Left lung (tissue), 14 donors: ENCODE measurements at places on chromosomes 6 and 20.
A peak's percentile ranks its signal among the peaks of the same experiment; 100 is the strongest.

GRCh38 chr6:95417856-95418255 lies 159.5 kb upstream of the MANEA start:
- no peak for DNase-seq

DNA sequence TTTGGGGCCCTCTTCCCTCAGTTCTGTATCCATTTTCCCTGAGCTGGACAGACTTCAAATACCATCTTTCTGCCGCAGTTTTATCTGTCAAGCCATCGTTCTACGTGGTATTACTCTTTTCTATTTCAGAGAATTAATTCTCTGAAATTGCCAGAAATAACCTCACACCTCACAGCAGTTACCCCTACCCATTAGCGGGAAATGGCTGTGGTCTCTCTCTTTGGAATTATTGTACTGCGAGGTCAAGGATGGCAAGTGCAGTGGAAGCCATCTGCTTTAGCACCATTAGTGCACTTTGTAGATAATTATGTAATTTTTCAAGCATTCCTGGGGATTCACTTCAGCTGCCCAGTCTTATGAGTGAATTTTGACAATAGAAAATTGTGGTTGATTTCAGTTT lies 147.8 kb upstream of the CDH4 start:
- no peak for DNase-seq

DNA sequence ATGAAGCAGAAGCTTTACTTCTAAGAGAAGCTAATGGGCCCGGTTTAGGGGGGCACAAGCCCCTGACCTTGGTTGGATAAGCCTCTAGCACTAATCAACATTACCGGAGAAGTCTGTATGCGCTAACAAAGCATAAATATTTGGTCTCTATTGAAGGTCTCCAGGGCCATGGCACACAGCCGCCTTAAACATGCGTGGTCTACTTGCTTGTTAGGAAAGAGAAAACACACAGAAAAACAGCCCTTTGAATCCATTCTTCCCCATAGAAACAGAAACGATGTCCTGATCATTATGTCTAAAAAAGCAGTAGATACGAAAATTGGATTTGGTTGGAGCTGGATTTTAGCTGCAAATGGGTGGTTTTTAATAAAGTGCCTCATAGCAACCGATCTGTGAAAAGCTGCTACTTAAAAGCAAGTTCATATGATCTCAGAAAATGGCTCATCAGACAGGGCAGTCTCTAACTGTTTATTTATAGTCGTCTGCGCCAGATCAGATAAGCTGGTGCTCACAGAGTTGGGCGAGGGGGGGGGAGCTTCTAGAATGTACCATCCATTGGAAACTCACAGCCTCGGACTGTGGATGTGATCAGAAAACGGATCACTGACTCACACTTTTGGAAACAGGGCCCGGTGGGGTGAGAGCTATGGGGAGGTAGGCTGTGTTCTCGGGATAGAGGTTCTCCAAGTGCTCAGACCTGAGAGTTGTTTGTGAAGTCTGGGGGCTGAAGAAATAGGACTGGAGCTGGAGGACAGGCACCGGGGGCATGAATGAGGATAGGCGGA lies 35.3 kb upstream of the APCDD1L start:
- no peak for DNase-seq

DNA sequence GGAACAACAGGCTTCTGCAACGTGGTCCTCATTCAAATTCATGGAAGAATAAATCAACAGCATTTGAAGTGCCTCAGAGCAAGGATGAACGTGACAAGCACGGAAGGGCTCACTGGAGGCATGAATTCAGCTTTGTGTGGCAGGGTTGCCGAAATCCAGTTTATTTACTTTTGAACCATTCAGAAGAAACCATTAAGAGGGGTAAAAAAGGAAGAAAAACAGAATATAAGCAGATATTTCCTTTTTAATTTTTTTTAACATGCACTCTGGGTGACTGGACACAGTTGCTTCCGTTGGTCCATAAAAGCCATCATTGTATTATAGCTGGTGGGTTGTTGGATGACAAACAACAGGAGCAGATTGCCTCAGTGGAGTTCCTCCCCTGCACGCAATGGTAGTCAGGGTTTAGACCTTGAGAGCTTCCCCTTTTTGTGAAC lies 17.3 kb upstream of the SNRPB2 start:
- DNase-seq: no peak

- DNase-seq: peak; percentile 38
These were observed 110.8 kb upstream of the GPR6 start for GRCh38 chr6:109867009-109867969.

- DNase-seq: no peak
These were observed 54.0 kb upstream of the BTN3A2 start for GRCh38 chr6:26311012-26311384.

DNA sequence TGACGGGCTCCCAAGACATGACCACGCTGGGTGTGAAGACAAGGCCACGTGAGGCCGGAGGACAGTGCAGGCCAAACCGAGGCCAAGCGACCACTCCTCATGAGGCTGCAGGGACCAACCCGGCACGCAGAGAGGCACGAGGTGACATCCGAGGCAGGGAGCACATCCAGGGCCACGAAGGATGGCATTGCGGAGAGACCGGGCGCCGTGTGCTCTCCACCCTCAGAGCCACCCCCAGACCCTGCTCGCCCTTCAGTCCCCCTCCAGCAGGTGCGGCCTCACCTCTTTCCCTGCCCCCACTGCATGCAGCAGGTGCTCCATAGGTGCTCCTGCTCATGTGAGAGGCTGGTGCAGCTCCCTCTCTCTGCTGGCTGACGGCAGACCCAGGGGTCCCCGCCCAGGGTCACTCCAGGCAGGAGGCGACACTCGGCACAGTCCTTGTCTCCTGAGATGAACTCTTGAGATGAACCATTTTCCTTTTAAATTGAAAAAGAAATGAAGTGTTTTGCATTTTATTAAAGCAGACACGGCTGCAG lies 33.8 kb upstream of the CHRNA4 start:
- DNase-seq: no peak

DNA sequence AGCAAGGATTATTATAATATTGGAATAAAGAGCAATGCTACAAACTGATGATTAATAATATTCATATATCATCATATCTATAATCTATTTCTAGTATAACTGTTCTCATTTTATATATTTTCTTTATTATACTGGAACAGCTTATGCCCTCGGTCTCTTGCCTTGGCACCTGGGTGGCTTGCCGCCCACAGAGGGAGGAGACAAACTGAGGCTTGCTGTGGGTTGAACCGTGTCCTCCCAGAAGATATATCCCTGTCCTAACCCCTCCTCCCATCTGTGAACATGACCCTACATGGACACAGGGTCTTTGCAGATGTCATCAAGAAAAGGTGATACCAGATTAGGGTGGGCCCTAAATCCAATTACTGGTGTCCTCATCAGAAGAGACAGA lies 4.7 kb downstream of the RNASET2 start:
- no peak for DNase-seq

GRCh38 chr20:621125-621756 lies 11.1 kb upstream of the TCF15 start:
- no peak for DNase-seq

DNA sequence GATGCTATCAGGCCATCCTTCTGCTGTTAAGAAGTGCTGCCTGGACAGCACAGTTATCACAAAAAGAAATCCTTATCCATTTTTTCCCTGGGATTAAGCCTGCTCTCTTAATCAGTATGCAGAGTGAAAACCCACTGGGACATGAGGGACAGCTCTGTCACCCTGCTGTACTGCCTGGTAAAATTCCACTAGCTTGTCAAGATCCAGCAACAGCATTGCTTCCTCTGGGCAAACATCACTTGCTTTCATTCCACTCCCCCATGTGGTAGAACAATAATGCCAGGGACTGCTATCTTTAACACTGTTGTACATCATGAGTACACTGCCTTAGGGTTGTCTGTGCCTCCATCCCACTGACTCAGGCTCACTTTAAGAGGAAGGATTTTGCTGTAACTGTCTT lies 331.3 kb downstream of the KIF16B start:
- no peak for DNase-seq

GRCh38 chr6:169415179-169415578 lies 161.5 kb upstream of the THBS2 start:
- no peak for DNase-seq

GRCh38 chr20:24993337-24994185 lies 1.0 kb upstream of the APMAP start:
- DNase-seq: peak; percentile 42

- no peak for DNase-seq
These were observed 369.0 kb downstream of the SYNE1 start for GRCh38 chr6:152267967-152268845.

DNA sequence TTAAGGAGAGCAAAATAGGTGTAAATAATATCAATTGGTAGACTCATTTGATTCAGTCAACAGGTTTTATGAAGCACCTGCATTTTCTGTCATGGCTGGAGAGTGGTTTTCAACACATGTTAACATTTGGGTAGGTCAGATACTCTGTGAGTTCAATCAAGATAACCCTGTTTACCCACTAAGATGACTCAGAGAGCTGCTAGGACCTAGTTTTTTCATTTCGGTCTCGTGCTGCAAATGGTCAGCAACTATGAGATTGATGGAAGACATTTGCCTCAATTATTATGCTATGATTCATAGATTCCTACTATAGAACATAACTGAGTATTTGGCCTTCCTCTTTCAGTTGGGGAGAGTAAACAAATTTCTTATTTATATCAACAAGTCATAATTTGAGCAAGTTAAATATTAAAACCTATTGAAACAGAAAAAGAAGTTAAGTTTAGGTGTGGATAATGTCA lies 391.4 kb upstream of the CITED2 start:
- no peak for DNase-seq

- no peak for DNase-seq
These were observed 191.4 kb downstream of the CENPW start for GRCh38 chr6:126531286-126531685.

DNA sequence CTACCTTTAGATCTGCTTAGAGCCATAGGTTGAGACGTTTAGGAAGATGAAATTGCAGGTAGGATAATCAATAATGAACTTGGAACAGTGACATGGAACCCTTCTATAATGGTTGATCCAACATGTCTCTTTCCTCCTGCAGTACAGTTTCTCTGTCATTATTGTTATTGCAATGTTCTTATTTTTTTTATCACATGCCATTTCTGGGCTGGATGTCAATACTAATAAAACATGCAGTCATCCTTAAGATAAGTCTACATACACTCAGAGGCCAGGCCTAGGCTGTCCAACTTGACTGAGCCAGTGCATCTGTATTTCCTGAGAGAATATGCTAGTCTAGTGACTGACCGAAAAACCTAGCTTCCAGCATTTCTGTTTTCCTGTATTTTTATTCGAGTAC lies 75.3 kb upstream of the THEMIS start:
- no peak for DNase-seq

- DNase-seq: no peak
These were observed 74.6 kb upstream of the XRN2 start for GRCh38 chr20:21228511-21228910.

DNA sequence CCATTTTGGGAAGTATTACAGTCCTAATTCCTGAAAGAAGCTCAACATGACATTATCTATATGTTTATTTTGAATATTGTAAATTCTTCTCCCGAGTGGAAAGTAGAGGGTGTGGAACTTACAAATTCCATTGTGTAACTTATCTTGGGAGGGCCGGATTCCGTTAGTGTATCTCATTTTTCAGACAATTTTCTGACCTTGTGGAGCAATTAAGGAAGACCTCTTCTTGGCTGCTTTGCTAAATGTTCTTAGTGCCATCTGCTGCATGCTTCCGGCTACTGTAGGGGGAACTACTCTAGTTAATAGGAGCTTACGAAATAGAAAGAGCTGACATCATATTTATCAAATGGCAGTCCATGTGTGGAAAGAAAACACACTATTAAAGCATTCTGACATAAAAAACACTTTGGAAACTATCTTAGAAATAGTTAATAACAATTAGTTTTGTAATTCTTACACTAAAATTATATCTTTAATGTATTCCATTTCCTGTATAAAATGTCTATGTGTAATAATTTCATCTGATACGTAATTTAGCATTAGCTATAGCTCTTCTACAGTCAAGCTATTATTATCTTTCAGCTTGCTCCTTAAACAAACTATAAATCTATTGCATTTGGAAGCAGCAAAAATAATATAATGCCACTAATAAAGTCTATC lies 41.5 kb upstream of the KCNQ5 start:
- no peak for DNase-seq

DNA sequence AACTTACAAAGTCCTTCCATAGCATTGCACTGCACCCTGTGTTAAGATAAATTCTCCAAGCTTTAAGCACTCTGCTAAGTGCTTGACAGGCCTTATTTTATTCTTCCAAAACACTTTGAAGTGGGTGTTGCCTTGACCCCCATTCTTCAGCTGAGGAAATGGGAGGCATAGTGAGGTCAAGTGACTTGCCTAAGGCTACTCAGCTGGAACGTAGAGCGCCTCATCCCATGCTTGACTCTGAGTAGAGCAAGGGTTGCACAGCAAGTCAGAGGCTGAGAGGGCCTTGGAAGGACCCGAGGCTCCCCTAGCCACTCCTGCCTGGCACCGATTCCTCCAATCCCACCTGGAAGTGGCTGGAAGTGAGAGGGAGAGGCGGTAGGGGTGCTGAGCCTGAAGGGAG lies 19.6 kb upstream of the CSNK2A1 start:
- no peak for DNase-seq

GRCh38 chr20:57723816-57724215 lies 14.0 kb upstream of the PMEPA1 start:
- no peak for DNase-seq

DNA sequence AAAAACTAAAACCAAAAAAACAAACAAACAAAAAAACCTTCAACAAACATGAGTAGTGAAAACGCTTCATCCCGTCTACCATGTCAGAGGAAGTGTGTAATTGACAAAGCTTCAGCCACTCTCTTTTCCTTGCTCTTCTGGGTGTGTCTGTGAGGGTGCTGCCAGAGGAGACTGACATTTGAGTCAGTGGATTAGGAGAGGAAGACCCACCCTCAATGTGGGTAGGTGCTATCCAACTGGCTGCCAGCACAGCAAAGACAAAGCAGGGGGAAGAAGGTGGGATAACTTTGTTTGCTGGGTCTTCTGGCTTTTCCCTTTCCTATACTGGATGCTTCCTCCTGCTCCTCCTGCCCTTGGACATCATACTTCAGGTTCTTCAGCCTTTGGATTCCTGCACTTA lies 145.6 kb downstream of the TASP1 start:
- DNase-seq: no peak

GRCh38 chr6:100808638-100809275 lies 72.4 kb downstream of the ASCC3 start:
- DNase-seq: no peak
